ENCODE measurements at places on chromosomes 3 and 15.

DNA sequence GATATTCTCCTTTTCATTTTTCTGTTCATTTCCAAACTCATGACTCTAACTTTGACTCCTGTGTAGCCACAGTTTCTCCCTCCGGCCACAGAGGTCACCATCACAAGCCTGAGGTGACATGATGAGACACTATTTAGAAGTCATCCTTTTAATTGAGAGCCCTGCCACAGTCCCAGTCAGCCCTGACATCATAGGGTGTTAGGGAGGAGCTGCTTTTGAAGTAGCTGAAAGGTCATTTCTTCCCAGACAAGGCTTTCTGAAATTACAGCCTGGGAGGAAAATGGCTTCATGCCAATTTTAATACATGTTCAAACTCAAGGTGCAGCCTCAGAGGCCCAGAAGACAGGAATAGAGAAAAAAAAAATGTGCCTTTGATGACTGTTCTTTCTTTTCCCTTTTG lies 532.8 kb upstream of the TGFBR2 start:
- no peak for DNase-seq

DNA sequence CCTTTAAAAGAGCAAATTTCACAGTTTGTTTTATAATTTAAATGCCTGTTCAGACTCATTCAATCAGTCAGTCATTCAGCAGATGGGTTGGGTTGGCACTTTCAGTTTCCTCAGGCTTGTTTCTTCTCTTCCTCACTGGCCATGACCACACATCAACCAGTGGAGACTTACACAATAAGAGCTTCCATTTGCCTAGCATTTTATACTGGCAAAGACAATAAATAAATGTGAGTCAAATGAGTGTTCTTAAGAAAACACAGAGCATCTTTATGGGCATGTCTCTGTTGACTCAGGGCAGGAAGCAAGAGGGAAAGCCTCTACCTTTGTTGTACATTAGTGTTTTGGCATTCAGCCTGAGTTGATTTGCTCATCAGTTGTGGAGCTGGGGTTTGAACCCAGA lies 122.6 kb downstream of the EPHB1 start:
- DNase-seq, result no peak

GRCh38 chr15:75982468-75982867 lies 29.8 kb downstream of the NRG4 start:
- DNase-seq, result no peak

DNA sequence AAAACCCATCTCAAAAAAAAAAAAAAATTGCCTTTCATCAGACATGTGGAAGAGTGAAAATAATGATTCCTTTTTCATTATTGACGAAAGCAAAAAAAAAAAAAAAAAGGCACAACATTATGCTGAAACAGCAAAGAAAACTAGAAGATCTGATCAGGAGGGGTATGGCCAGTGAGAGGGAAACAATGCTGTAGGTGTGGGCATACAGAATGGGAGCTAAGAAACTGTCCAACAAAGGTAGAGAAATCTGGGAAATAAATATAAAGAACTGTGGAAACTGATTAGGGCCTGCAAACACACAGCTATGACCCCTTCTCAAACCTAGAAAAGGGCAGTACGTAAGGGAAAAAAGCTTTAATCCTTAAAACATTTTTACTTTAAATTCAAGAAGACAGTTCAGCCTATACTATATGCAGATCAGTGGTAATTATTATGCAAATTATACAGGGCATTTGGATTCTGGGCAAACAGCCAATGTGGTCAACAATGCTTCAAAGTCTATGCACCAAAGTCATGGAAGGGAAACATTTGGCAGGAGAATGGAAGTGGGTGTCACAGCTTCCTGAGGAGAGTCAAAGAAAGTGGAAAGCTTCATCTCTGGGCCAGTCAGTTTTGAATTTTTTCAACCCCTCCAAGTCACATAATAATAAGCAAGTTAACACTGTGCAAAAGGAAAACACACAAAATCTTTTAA lies 68.3 kb upstream of the SLC12A8 start:
- DNase-seq, result no peak

GRCh38 chr15:75530169-75530568 lies 48.9 kb downstream of the PTPN9 start:
- DNase-seq, result no peak

DNA sequence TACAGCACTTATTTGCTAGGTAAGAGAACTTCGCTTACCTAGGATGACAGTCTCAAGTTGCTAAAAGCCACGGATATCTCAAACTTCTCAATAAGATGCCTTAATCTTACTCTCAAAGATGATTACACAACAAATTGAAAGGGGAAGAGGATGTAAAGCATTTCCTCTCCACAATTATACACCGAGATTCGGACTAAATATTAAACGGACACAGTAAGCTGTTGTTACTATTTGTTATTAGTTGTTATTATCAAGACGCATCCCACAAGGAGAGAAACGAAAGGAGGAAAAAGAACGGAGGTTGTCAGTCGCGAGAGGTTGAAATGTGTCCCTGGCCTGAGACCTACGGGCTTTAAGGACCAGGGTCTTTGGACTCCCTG lies 660 bp downstream of the ZNF106 start:
- peak; percentile 7 for DNase-seq

GRCh38 chr3:172538368-172539151 lies 15.3 kb upstream of the TNFSF10 start:
- DNase-seq, result no peak

DNA sequence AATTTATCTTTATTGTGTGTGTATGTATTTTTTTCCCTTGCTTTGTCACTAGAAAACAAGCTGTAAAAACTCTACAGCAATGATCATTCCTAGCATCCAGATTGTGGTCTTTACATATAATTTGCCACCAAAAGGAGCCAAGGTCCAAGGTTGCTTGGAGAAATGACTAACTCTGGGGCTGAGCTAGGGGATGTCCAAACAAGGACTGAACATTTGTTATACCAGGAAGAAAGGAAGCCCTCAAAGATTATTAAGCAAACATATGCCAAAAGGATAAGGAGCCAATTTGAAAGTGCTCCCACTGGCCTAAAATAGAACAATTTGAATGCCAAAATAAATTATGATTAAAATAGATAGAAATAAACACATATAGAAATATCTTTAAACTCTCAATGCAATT lies 293.3 kb downstream of the ZIC1 start:
- DNase-seq, result no peak

DNA sequence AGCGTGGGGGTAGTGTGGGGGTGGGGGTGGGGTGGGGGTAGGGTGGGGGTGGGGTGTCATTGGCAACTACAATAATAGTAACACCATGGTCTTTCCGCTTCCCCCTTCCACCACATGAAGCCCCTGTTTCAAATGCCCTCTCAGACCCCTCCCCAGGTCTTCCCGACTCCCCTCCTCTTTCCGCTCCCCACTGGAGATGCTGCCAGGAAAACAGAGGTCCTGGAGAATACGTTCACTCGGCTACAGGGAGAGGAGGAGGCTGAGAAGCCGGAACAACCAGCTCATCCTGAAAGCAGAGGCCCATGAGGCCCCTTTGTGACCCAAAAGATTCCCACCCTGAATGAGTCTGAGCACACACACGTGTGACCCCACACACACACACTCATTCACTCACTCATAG lies 75.4 kb downstream of the CPN2 start:
- DNase-seq, result no peak

DNA sequence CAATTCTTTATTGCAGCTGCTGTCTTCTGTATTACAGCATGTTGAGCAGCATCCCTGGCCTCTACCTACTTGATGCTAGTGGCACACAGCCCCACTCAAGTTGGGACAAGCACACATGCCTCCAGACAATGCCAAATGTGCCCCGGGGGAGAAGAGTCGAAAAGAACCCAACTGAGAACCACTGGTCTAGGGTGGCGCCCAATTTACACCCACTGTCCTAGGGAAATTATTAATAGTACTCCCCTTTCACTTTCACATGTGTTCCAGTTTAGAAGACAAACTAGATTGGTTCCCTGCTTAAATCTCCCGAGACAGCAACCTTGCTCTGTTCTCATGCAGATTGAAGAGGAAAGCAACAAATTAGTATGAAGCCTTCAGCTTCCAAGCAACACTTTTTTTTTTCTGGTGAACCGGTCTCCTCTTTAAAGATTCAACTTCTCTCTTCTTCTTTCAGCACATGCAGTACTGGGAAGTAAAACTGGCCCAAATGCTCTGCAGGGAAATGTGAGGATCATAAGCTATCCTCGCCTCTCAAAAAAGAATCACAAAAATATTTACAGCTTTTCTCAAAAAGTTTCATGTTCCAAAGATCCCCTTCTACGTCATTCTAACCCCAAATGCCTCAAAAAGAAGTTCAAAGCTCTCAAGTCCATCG lies 823.9 kb upstream of the CFAP20DC start:
- DNase-seq, result no peak

GRCh38 chr15:66763186-66764071 lies 61.4 kb downstream of the SMAD6 start:
- DNase-seq, result no peak

DNA sequence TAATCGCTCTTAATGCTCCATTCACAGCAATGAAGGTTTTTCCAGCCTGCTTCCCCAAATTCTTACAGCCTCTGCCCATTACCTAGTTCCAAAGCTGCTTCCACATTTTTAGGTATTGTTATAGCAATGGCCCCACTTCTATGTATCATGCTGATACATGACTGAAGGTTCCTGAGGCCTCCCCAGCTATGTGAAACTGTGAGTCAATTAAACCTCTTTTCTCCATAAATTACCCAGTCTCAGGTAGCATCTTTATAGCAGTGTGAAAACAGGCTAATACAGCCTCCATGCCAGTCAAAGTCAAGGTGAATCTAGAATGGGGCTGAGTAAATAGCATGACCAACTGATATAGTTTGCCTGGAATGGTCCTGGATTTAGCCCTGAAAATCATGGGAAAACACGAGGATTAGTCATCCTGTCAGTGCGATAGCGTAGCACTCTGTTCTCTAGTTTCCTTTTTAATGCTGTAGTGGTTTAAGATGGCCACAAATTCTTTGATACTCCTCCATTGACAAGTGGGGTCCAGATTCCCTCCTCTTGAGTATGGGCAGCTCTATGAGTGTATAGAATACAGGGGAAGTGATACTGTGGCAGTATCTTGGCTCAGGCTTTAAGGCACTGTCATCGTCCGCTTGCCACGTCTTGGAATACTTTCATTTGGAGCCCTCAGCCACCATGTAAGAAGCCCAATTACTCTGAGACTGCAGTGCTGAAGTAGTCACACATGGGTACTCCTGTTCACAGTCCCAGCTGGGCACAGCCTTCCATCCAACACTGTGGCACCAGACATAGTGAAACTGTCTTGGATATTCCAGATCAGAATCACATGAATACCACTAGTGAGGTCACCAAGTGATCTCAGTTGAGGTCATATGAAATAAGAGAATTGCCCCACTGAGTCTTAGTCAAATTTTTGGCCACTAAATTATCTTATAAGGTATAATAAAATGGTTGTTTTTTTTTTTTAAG lies 94.0 kb upstream of the PLCL2 start:
- no peak for DNase-seq

GRCh38 chr3:97825101-97825500 lies 3.3 kb downstream of the CRYBG3 start:
- no peak for DNase-seq

DNA sequence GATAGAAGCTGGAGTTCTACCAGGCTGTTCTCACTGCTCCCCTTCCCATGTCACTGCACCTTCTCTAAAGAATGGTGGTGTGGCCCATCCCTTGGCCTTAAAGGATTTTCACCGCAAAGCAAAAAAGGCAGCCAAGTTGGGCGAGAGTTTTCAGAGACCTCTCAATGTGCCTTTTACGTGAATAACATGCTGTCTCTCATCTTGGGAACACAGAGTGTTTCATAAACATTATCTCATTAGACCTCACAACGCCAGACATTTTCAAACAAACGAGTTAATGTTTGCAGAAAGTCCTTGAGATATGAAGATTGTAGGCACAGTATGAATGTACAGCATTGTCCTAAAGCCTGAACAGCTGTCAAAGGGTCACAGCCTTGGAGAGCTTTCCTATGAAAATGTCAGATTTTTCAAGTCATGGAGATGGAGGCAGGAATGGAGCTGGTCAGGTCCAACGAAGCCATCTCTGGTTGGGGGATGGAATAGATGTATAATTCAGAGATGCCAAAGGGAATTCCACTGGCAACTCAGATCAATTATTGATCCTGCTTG lies 21.3 kb downstream of the TM4SF1 start:
- no peak for DNase-seq

DNA sequence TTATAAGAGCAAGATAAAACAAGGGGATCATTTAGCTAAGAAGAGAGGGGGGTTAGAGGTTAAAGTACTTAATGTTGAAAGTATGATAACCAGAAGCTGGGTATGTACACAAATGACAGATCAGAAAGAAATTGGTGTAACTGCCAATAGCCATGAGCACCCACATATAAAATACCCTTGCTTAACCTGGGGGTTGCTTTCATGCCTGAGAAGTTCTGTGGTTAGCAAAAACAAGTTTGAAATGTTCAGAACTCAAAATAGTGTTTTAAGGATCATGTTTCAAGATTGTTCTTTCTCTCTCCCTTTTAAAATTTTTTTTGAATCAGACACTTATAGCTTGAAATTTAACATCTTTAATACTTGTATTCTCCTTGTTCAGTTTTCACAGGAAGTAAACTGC lies 321.4 kb upstream of the GBE1 start:
- DNase-seq, result no peak

- peak; percentile 6 for DNase-seq
These were observed 124.5 kb downstream of the TLE3 start for GRCh38 chr15:69973102-69973714.

- no peak for DNase-seq
These were observed 130.6 kb upstream of the STT3B start for GRCh38 chr3:31402117-31402516.

- no peak for DNase-seq
These were observed 13.2 kb upstream of the ANPEP start for GRCh38 chr15:89827829-89828228.

DNA sequence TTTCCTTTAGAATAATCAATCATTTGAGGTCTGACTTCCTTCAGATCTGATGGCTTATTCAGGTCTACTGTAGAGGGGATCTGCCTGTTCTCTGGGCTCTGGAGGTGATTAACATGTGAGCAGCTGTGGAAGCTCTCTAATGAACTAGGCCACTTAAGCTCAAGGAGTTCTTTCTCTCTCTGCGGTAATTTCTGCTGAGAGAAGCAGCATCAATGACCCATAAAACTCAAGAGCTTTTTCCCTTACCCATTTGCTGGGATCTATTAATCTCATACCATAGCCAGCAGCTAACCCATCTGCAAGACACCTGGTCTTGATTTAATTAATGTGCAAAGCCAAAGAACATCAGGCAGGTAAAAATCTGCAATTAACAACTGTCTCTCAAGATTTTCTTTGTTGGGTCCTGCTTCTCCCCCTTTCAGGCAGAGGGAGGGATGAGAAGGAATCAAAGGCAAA lies 73.2 kb upstream of the DLG1 start:
- DNase-seq, result no peak
